ENCODE measurements at places on chromosomes 11 and 22.

GRCh38 chr22:43823911-43824665 lies 12.0 kb upstream of the EFCAB6 start:
- DNase-seq, result no peak

DNA sequence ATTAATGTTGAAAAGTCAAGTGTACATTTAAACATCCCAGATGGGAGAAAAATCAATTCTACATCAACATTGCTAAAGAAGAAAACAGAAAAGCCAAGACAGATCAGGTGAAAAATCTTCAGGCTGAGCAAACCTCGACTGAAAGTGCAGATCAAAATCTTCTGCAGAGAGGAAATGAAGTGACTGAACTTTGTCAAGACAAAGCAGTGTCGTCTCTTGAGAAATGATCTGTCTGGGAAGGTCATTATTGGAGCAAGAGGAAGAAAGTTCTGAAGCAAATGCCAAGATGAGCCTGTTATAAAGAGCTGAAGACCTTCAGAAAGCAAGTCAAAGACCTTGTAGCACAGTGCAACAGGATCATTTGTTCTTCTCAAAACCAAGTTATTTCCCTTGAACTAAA lies 5.8 kb upstream of the PLEKHB1 start:
- DNase-seq, result no peak

DNA sequence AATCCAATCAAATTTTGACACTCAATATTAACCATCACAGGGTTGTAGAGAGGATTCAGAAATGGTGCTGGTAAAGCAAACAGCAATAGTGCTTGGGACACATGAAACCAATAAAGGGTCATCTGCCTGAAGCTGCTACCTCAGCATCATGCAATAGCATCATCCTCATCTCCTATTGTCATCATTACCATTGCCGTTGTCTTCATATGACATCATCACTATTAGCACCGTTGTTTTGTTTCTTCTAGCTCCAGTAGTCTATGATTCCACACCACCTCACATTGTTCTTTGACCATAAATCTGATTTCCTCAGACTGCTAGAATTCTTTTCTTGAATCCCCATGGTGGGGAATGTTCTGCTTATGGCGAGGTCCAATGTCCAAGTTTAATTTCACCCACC lies 52.8 kb upstream of the GRK3 start:
- DNase-seq, result no peak

DNA sequence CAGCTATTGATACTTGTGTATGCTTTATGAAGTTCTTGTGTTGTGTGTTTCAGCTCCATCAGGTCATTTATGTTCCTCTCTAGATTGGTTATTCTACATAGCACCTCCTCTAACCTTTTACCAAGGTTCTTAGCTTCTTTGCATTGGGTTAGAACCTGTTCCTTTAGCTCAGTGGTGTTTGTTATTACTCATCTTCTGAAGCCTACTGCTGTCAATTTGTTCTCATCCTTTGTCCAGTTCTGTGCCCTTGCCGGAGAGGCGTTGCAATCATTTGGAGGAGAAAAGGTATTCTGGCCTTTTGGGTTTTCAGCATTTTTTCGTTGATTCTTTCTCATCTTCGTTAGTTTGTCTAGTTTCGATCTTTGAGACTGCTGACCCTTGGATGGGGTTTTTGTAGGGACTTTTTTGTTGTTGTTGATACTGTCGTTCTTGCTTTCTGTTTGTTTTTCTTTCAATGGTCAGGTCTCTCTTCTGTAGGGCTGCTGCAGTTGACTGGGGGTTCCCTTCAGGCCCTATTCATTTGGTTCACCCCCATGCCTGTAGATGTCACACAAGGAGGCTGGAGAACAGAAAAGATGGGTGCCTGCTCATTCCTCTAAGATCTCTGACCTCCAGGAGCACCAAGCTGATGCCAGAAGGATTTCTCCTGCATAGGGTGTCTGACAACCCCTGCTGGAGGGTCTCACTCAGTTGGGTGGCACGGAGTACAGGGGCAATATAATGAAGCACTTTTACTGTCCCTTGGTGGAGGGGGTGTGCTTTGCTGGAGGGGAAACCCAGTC lies 35.9 kb upstream of the MUC15 start:
- DNase-seq, result no peak

- no peak for DNase-seq
Measured at GRCh38 chr11:84497181-84497580, 1130.0 kb downstream of the DLG2 start.

GRCh38 chr22:37784829-37785495 lies 22.8 kb upstream of the GCAT start:
- DNase-seq, result no peak

DNA sequence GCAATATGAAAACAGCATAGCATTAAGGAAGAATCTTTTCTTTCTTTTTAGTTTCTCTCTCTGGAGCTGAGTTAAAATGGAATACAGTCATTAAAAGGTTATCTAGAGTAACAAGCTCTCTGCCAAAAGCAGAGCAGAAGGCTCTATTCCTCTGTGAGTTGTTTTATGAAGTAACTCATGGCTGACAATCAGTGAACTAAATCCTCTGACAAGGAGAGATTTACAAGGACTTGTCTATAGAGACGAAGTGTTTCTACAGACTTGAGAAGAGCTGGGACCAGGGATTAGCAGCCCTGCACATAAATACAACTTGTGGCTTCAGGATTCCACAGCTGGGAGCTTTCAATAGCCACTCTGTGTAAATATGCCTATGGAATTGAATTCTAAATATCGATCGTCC lies 192.5 kb upstream of the RAG2 start:
- DNase-seq, result no peak

- peak; percentile 47 for DNase-seq
Measured at GRCh38 chr11:85826116-85826855, 15.3 kb upstream of the SYTL2 start.

DNA sequence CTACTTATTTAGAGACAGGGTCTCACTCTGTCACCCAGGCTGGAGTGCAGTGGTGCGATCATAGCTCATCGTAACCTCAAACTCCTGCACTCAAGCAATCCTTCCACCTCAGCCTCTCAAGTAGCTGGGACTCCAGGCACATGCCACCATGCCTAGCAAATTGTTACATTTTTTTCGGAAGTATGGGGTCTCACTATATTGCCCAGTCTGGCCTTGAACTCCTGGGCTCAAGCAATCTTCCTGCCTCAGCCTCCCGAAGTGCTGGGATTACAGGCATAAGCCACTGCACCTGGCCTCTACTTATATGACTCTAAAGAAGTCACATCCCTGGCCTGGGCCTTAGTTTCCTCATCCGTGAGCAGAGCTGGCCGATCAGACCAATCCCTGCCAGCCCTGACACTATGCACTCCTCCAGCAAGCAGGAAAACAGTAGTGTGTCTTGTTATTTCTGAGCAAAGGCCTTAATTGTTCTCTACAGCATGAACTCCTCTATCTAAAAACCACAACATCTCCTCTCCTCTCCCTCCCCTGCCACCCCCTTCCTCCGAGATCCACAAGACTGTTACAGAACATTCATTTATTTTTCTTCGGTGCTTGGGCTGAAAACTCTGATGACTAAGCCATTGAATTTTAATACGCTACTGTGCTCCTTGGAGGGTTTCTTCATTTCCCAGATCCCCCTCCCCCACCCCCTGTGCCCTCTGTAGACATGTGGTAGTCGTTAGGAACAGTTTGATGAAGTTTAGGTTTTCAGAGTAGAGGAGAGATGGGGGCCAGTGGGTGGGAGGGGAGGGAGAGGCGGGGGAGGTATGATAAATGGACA lies 91.5 kb downstream of the ABTB2 start:
- DNase-seq, result no peak

- no peak for DNase-seq
Measured at GRCh38 chr22:43004362-43005035, 10.4 kb downstream of the PACSIN2 start.

- DNase-seq, result no peak
Measured at GRCh38 chr22:20211997-20212753, 55.9 kb downstream of the RTN4R start.

Measured in activated naive CD4-positive, alpha-beta T cell treated with anti-CD3 and anti-CD28 coated beads, Interleukin-2, amount 10 ng/mL, durations not matched to agents 7 days and 5 days (primary cell).